ENCODE measurements at places on chromosomes 7 and 10.
A peak's percentile ranks its signal among the peaks of the same experiment; 100 is the strongest.

GRCh38 chr7:34928052-34928451 is 109.2 kb downstream of the DPY19L1 start:
- peak; percentile 28 for DNase-seq

DNA sequence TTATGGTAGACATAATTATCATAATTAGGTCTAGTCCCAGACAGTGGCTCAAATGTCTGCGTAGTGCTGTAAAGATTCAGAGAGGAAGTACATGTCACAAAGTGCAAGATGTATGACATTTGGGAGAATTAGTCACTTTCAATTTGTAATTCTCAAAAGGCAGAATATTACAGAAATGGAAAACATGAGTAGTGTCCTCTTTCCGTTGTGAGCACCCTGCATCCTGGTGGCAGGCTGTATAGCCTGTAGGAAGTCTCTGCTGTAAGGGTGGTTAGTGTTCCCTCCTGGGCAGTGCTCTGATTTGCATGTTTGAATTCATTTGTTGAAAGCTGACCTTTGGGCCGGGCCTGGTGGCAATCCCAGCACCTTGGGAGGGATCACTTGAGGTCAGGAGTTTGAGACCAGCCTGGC is 17.0 kb downstream of the CDK14 start:
- no peak for DNase-seq

DNA sequence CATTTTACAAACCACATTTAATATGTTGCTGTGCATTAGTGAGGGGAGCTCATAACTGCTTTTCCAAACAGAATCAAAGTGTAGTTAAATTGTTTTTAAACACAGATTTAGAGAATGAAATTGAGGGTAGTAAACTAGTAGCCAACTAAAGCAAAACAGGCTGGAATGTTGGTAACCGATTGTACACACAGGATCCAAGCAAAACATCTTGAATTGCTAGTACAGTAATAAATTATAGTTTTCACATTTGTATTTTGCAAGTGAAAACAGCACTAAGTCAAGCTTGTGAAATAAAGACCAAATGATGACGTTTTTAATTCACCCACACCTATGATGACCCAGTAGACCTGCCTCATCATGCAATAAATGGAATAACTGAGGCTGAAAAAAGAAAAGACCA is 198.3 kb downstream of the HDAC9 start:
- DNase-seq, result no peak

DNA sequence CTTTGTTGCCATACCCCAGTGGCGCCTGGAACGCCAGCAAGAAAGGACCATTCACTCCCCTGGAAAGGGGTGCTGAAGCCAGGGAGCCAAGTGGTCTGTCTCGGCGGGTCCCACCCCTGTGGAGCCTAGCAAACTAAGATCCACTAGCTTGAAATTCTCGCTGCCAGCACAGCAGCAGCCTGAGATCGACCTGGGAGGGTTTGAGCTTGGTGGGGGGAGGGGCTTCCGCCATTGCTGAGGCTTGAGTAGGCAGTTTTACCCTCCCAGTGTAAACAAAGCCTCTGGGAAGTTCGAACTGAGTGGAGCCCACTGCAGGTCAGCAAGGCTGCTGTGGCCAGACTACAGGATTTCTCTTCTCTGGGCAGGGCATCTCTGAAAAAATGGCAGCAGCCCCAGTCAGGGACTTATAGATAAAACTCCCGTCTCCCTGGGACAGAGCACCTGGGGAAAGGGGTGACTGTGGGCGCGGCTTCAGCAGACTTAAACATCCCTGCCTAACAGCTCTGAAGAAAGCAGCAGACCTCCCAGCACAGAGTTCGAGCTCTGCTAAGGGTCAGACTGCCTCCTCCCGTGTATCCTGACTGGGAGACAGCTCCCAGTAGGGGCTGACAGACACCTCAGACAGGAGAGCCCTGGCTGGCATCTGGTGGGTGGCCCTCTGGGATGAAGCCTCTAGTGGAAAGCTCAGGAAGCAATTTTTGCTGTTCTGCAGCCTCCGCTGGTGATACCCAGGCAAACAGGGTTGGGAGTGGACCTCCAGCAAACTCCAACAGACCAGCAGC is 281.1 kb upstream of the SP4 start:
- no peak for DNase-seq

GRCh38 chr7:158695726-158696452 is 8.7 kb downstream of the NCAPG2 start:
- peak; percentile 74 for DNase-seq

GRCh38 chr10:59337201-59337652 is 25.1 kb downstream of the FAM13C start:
- DNase-seq, result no peak

DNA sequence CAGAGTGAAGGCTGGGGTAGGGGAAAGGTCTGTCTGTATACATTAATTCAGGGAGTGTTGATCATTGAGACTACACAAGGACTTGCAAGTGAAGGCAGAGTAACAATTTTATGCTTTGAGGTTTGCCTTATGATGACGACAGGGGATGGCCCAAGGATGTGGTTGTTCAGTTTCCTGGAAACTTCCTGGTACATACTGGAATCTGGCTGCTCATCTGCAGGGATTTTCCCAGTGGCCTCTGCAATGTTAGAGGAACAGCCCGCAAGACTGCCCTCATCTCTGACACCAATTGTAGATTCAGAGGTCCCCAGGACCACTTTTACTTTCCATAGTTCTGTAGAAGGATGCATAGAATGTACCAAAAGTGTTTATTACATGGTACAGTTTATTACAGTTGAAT is 189.6 kb downstream of the TMEM178B start:
- no peak for DNase-seq

- no peak for DNase-seq
Measured at GRCh38 chr7:113657603-113658002, 261.2 kb downstream of the PPP1R3A start.

DNA sequence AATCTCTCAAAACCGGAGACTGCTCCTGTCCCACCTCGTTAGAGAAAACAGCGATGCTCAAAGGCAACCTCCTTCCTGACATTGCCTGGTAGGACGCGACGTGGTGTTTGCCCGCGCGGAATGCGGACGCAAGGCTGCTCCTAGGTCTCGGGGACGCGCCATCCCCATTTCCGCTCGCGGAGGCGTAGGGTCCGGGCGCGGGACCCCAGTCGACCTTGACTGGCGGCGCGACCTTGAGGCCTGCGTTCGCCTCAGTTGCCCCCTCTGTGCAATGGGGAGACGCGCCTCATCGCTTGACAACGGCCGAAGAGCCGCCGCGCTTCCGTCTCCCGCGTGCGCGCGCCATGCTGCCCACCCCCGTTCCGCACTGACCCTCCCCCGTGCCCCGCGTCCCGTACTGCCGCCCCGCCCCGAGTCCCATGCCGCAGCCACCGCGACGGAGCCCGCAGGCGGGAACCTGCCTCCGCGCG is 412 bp upstream of the PPIA start:
- no peak for DNase-seq

DNA sequence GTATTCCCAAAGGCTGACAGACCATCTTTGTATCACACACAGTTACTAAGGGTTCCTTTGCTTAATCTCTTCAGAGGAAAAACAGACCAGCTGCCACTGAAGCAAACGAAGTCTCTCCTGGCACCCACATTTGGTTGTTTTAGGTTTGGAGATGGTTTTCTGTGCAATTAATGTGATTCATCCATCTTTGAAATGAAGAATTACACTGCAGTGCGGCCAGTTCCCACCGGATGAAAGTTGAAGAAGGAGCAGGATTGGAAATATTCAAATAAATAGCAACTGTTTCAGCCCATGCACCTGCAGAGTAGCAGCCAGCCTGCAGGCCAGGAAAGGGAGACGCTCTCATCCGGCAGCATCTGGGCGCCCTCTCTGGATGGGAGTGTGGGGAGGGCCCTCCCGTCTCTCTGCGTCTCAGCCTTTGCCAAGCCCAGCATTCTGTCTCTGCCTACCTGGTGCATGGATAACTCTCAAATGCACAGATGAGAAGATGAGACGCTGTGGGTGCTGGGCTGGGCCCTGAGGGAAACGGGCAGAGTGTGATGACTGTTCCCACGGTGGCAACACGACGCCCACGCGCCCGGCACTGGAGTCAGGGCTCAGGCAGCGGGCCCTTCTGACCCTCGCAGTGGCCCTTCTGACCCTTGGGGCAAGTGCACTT is 214.0 kb downstream of the PTPRN2 start:
- no peak for DNase-seq

- no peak for DNase-seq
Measured at GRCh38 chr7:16657656-16658279, 11.8 kb downstream of the BZW2 start.

GRCh38 chr7:23373151-23374004 is 74.2 kb downstream of the MALSU1 start:
- DNase-seq, result peak; percentile 24
